MCF 10A (cell line): ENCODE measurements at places on chromosomes 16 and 17. TPM values are rescaled to one million over a fixed set of nuclear protein-coding genes. Genes with fewer than 3 reads are reported as not detected.

GRCh38 chr17:50474523-50474922 lies 4.1 kb upstream of the RSAD1 start:
- H3K4me1 ChIP-seq: peaks cover 6% of the 10 kb centered on the region
- no peaks in the 10 kb centered on the region for H3K27me3 ChIP-seq
- no peak overlapping the region for H3K27ac ChIP-seq
- H3K36me3 ChIP-seq: peaks cover 9% of the 10 kb centered on the region

GRCh38 chr16:18800775-18801144 lies 589 bp downstream of the ARL6IP1 start:
- H3K27ac ChIP-seq: peak overlapping the region; percentile 92
- H3K4me3 ChIP-seq: peak overlapping the region; percentile 92
- H3K36me3 ChIP-seq: peaks cover 52% of the 10 kb centered on the region
- H3K27me3 ChIP-seq: no peaks in the 10 kb centered on the region

GRCh38 chr17:53912117-53912516 lies 89.4 kb downstream of the KIF2B start:
- no peak for DNase-seq
- H3K27me3 ChIP-seq: no peaks in the 10 kb centered on the region
- H3K36me3 ChIP-seq: no peaks in the 10 kb centered on the region
- H3K4me3 ChIP-seq: no peak overlapping the region
- H3K4me1 ChIP-seq: peaks cover 8% of the 10 kb centered on the region

GRCh38 chr17:36858119-36859002 lies 78.9 kb upstream of the LHX1 start:
- H3K4me3 ChIP-seq: peak overlapping the region; percentile 10
- peaks cover 6% of the 10 kb centered on the region for H3K36me3 ChIP-seq
- H3K27ac ChIP-seq: peak overlapping the region; percentile 77
- peak; percentile 66 for DNase-seq
- H3K27me3 ChIP-seq: no peaks in the 10 kb centered on the region

DNA sequence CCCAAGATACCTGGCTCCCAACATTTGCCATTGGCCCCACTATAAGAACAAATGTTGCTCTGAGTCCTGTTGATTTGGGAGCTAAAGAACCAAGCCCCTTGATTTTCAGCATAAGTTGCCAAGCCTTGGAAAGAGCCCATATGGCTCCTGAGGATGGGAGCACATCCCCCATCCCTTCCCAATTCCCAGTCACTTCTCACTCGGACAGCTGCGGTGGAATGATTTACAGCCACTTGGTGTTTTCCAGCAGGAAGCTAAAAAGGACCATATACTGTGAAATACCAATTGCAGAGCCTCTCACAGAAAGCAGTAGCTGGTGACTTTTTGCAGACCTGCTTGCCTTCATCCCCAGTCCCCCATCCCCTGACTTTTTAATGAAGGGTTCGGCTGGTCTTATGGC lies 524.6 kb downstream of the GRIN2A start:
- no peaks in the 10 kb centered on the region for H3K27me3 ChIP-seq
- H3K4me1 ChIP-seq: no peaks in the 10 kb centered on the region
- H3K36me3 ChIP-seq: peaks cover 6% of the 10 kb centered on the region
- H3K27ac ChIP-seq: no peak overlapping the region

GRCh38 chr16:84680843-84681629 lies 18.8 kb upstream of the USP10 start:
- no peak for DNase-seq
- no peaks in the 10 kb centered on the region for H3K4me1 ChIP-seq
- H3K27me3 ChIP-seq: no peaks in the 10 kb centered on the region
- no peak overlapping the region for H3K4me3 ChIP-seq
- no peaks in the 10 kb centered on the region for H3K36me3 ChIP-seq

- DNase-seq: peak; percentile 64
- peaks cover 5% of the 10 kb centered on the region for H3K4me1 ChIP-seq
- H3K27me3 ChIP-seq: no peaks in the 10 kb centered on the region
Measured at GRCh38 chr17:38815576-38816193, 9.4 kb downstream of the CWC25 start.

GRCh38 chr17:68134046-68134637 lies 98.6 kb downstream of the KPNA2 start:
- H3K4me1 ChIP-seq: no peaks in the 10 kb centered on the region
- H3K36me3 ChIP-seq: peaks cover 9% of the 10 kb centered on the region
- no peak overlapping the region for H3K27ac ChIP-seq
- no peak for DNase-seq

Gene BTBD17
- not detected in 2 replicates for total RNA-seq

Gene SEPTIN12
- not detected in 2 replicates for total RNA-seq
